ENCODE measurements at places on chromosomes 6 and 20. TPM values are rescaled to one million over a fixed set of nuclear protein-coding genes. Genes with fewer than 3 reads are reported as not detected.
A peak's percentile ranks its signal among the peaks of the same experiment; 100 is the strongest.

DNA sequence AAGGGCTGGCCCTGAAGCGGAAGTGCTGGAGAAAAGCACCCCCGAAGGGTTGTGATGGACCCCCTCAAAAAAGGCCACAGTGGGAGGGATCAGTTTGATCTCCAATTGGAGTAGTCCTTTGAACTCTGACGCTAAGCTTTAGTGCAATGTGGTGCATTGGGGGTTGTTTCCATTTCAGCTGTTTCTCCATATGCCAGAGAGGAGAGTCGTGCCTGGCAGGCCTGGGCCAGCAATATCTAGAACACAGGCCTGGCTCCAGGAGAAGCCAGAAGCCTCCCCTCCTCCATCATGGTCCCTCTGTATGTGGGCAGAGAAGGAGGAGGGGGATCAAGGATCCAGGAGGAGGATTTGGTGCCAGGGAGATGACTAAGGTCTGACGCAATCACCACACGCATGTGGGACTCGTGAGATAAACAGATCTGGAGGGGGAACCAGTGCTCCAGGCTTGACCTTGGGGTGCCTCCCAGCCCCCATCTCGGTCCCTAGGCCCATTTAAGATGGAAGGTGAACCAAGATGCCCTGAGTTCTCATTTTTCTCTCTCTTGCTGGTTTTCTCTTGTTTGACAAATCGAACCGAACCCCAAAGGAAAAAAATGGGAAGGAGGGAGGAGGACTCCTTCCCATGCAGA, 517.4 kb upstream of the JARID2 start:
- DNase-seq, result peak; percentile 67

GRCh38 chr20:37414224-37415035, 68.5 kb downstream of the SRC start:
- DNase-seq, result no peak

Gene TBC1D32
- 4.5 TPM for total RNA-seq

Gene SNRPB
- 89.8 TPM for total RNA-seq

DNA sequence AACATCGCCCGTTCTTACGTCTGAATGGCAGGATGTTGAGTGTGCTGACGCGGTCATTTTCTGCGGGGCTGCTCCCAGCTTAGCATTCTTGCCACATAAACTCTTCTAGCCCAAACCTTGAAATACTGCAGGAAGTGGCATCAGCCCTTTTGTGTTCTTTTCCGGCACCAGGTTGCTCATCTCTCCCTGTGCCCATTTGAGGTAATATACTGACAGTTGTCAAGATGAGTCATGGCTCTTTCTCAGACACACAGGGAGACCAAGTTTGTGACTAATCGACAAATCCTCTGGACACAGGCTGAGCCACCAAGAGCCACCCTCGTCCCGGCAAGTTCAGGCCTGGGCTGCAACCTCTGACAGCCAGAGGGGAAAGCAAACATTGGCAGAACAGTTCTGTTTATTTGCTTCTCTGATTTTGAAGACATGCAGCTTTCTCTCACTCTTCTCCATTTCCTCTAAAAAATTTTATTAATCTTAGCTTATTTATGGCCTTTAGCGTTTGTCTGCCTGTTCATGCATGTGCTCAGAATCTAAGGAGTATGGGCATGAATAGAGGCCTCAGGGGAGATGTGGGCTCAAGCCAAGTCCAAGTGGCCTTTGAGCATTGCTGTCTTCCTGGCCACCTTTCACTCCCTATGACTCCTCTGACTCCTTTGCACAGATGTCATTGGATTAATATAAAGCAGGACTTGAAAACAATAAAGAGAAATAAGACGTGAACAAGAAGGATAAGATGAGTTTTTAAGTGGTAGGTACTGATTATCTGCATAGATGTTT, 328.2 kb upstream of the JAG1 start:
- peak; percentile 78 for DNase-seq
